ENCODE measurements at places on chromosomes 3 and 15.

- peaks cover 3% of the 10 kb centered on the region for H3K4me1 ChIP-seq
- no peak overlapping the region for H3K4me3 ChIP-seq
- DNase-seq, result no peak
- H3K36me3 ChIP-seq, result peaks cover 24% of the 10 kb centered on the region
- H3K27ac ChIP-seq, result no peak overlapping the region
Measured at GRCh38 chr15:79329171-79329611, 18.3 kb downstream of the TMED3 start.

DNA sequence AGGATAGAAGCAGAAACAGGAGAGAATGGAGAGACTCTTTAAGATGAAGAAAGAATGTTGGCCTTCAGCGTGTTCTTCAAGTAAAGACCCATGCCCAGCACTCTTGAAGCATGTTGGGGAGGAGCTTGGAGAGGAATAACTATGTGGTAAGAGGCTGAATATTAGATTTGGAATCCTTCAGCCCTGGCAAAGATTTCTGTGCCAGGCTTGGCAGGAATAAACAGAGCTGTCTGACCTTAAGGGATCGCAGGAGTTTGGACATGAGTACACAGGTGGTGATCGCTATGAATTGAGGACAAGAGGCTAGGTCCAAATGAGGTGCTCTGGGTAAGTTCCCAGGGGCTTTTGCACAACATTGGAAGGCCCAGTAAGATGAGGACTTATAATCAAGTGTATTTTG is 132.6 kb upstream of the TBL1XR1 start:
- no peak overlapping the region for H3K27ac ChIP-seq
- no peak for DNase-seq
- H3K36me3 ChIP-seq, result no peaks in the 10 kb centered on the region
- peaks cover 5% of the 10 kb centered on the region for H3K4me1 ChIP-seq
- no peaks in the 10 kb centered on the region for H3K27me3 ChIP-seq
- H3K4me3 ChIP-seq, result no peak overlapping the region

DNA sequence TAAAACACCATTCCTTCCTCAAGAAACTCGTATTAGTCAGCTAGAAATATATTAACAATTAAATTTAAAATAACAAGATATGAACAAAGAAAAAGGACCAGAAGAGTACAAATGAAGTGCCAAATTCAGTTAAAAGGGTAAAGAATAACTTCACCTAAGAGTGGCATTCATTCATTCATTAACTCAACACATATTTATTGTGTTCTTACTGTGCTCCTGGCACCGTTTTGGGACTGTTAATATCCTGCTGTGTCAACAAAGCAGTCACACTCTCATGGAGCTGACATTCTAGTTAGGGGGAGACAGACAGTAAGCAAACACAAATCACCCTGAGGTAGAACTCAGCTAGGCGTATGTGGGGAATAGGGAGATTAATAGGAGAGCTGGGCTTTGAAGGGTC is 123.6 kb upstream of the DPPA4 start:
- no peaks in the 10 kb centered on the region for H3K4me1 ChIP-seq
- no peak overlapping the region for H3K4me3 ChIP-seq
- no peak for DNase-seq
- H3K36me3 ChIP-seq, result no peaks in the 10 kb centered on the region
- no peak overlapping the region for H3K27ac ChIP-seq

DNA sequence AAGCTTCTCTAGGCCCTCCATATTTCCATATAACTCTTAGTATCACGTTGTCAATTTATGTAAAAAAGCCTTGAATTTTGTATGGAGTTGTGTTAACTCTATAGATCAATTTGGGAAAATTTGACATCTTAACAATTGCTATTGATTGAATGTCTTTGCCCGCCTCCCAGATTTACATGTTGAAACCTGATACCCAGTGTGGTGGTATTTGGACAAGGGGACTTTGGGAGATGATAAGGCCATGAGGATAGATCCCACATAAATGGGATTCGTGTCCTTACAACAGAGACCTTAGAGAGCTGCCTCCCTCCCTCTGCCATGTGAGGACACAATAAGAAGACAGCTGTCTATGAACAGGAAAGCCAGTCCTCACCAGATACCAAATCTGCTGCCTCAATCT is 21.1 kb upstream of the TNK2 start:
- no peaks in the 10 kb centered on the region for H3K27me3 ChIP-seq
- no peaks in the 10 kb centered on the region for H3K36me3 ChIP-seq
- DNase-seq, result no peak
- no peak overlapping the region for H3K4me3 ChIP-seq
- H3K4me1 ChIP-seq, result no peaks in the 10 kb centered on the region

GRCh38 chr3:152626226-152626625 is 208.7 kb upstream of the P2RY1 start:
- H3K4me1 ChIP-seq, result no peaks in the 10 kb centered on the region
- no peak overlapping the region for H3K4me3 ChIP-seq
- H3K27me3 ChIP-seq, result peaks cover 6% of the 10 kb centered on the region
- no peak overlapping the region for H3K27ac ChIP-seq
- H3K36me3 ChIP-seq, result no peaks in the 10 kb centered on the region
